ENCODE measurements at places on chromosomes 3 and 15.
A peak's percentile ranks its signal among the peaks of the same experiment; 100 is the strongest.

GRCh38 chr3:46116996-46117395, 89.7 kb upstream of the XCR1 start:
- no peak for DNase-seq

GRCh38 chr3:119035014-119035346, 334 bp upstream of the IGSF11 start:
- DNase-seq, result no peak

GRCh38 chr3:126468028-126468891, 7.4 kb downstream of the ZXDC start:
- no peak for DNase-seq

DNA sequence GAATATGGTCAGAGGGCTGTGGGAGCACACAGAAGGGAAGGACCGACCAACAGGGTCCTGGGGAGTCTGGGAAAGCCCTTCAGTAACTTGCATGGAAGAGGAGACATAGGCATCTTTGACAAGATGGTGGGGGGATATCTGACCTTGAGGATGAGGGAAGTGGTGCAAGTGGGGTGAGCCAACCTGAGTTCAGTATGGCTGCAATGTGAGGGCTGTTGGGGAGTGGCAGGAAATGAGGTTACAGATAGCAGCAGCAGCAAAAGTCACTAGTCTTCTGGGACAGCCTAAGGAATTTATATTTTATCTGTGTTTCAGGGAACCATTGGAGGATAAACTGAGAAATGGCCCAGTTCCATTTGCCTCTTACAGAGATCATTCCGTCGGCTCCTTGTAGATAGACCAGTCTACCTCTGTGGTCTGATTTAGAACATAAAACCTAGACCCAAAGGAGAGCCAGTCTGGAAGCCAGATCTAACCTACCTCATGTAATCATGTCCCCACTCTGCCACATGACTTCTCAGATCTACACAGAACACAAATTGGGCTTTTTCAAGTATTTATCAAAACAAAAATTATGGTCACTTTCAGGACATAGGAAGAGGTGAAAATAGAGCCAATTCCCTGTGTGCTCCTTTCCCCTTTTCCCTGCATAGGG, 75.6 kb downstream of the ST6GAL1 start:
- DNase-seq, result no peak

DNA sequence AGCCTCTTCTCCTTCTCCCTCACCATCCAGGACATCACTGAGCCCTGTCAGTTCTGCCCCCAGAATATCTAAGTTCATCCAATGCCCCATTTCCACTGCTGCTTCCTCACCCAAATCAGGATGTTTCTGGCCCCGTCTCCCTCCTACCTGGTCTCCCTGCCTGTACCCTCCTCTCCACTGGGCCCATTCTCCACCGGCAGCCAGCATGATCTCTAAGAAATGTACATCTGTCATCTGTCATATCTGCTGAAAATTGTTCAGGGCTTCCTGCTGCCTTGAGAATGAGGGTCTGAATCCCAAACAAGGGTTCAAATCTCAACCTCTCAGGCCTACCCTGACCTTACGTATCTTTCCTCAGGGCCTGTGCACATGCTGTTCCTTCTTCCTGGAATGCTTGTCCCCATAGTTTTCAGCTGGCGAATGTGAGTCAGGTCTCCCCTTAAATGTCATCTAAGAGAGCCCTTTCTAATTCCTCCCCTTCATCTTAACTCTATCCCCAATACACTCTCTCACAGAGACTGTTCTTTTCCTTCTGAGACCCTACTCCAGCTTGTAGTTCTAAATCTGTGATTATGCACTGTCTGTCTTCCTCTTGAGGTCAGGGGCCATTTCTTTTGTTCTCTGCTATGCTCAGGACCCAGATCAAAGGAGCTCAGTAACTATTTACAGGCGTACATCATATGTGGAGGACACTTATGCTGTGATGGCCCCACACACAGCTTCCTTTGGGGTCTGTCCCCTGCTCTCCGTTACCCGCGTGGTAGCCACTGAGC, 40.8 kb downstream of the SMAD3 start:
- DNase-seq, result no peak

- DNase-seq, result no peak
Observed at GRCh38 chr15:93063262-93063671, 25.7 kb downstream of the RGMA start.

- peak; percentile 2 for DNase-seq
Observed at GRCh38 chr3:158347966-158348365, 223.0 kb upstream of the MLF1 start.

DNA sequence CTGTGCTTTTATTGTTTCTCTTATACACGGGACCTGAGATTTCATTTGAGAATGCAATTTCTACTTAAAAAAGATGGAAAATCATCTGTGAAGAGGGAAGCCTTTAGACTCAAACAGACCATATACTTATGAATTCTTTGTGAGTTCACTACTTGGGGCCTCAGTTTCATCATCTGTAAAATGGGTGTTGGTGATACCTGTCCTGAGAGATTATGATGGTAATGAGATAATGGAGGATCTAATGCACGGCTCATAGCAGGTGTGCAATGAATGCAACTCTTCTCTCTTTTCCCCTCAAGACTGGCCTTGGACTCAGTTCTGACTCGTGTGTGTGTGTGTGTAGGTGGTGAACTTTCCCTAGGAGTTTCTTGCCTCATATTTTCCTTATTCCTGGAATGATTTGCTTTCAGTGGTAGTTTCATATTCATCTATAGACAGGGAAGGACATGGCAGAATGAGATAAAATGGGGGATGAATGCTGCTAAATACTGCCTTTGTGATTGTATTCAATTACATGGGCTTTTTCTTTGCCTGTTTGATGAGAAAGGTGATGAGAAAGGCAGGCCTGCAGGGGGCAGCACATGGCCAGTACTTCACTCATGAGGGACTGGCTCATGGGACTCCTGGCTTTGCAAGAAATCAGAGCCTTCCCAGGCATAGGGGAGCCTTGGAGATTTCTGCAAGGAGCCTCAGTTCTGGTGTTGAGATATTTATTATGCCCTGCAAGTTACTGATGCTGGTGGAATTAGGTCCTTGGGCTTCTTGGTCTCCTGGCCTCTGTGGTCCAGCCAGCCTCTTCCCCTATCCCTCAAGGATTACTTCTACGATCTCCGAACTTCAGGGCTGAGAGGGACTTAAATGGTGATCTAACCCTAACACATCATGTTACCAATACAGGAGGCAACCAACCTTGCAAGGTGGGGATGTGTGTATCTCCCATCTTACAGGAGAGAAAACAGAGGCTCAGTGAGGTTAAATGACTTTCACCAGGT, 70.7 kb downstream of the RPLP1 start:
- peak; percentile 55 for DNase-seq

GRCh38 chr15:42499858-42500609, 4.6 kb downstream of the SNAP23 start:
- peak; percentile 9 for DNase-seq

GRCh38 chr3:99176169-99176964, 274.9 kb upstream of the DCBLD2 start:
- peak; percentile 17 for DNase-seq

DNA sequence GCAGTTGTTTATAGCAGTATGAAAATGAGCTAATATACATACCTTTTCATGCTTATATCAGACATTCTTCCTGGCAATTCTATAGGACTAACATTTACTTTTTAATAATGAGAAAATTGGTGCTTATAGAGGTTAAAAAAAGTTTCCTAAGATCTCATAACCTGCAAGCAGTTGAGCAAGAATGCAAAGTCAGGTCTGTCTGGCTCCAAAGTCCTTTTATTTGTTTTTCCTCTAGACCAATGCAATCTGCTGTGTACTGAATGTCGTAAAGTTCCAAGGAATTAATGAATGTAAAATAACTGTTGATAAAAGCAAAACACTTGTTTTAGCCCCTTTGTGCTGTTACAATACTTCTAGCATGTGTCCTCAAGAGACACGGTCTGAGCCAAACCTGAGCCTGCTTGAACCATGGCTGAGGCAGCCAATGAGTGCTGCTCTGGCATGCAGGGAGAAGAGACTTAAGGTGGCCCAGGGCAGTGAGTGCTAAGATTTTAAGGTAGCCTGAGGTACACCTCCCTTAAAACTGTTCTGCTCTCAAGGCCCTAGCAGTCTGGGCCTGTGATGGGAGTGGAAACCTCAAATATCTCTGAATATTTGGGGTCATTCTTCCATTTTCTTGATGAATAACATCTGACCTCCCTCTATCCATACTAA, 555.1 kb upstream of the NAALADL2 start:
- DNase-seq, result no peak

- no peak for DNase-seq
Observed at GRCh38 chr3:177174607-177175170, 22.6 kb downstream of the TBL1XR1 start.

- DNase-seq, result no peak
Observed at GRCh38 chr15:30063835-30064546, 18.8 kb upstream of the GOLGA8J start.

GRCh38 chr3:53994986-53995603, 103.4 kb upstream of the SELENOK start:
- no peak for DNase-seq

DNA sequence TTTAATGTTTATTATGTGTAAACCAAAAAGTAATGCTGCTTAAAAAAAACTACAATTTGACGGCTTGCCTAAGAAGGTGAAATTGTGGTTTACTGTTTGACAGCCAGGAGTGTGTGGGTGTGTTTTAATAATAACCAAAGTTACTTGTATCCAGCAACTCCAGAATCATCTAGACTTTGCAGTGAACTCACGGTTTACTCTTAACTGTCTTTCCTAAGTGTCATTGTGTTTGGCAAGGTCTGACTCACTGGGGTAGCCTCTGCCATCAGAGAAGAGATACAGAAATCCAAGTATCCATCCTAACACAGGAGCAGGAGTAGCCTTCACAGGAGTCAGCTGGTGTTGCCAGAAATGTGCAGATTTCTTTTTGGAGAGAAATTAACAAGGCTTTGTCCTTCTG, 151.1 kb downstream of the CTNNB1 start:
- DNase-seq, result peak; percentile 55

DNA sequence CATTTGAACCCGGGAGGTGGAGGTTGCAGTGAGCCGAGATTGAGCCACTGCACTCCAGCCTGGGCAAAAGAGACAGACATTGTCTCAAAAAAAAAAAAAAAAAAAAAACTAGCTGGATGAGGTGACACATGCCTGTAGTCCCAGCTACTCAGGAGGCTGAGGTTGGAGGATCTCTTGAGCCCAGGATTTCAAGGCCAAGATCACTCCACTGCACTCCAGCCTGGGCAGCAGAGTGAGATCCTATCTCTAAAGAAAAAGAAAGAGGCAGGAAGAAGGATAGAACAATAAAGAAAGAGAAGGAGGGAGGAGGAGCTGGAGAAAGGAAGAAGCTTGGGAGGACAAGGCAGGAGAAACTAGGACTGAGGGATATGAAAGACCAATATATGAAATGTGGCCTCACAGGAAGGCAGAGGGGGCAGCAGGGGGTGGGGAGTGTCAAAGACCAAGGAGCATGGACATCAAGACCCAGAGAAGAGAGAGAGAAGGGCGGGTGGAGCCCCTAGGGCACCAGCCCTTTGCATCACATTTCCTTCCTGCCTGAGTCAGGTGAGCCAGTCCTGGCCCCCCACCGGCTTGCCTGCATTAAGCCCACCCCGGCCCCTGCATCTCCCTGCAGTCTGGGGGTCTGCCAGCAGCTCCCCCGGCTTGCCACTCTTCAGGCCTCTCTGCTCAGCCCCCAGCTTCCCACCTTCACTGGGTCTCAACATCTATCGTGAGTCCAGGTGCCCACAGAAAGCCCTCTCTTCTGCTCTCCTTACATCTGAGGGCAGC, 11.5 kb downstream of the IGDCC3 start:
- DNase-seq, result no peak

GRCh38 chr15:62823561-62823960, 219.0 kb upstream of the TPM1 start:
- no peak for DNase-seq

GRCh38 chr3:75906555-75907112, 121.3 kb upstream of the ZNF717 start:
- peak; percentile 84 for DNase-seq

DNA sequence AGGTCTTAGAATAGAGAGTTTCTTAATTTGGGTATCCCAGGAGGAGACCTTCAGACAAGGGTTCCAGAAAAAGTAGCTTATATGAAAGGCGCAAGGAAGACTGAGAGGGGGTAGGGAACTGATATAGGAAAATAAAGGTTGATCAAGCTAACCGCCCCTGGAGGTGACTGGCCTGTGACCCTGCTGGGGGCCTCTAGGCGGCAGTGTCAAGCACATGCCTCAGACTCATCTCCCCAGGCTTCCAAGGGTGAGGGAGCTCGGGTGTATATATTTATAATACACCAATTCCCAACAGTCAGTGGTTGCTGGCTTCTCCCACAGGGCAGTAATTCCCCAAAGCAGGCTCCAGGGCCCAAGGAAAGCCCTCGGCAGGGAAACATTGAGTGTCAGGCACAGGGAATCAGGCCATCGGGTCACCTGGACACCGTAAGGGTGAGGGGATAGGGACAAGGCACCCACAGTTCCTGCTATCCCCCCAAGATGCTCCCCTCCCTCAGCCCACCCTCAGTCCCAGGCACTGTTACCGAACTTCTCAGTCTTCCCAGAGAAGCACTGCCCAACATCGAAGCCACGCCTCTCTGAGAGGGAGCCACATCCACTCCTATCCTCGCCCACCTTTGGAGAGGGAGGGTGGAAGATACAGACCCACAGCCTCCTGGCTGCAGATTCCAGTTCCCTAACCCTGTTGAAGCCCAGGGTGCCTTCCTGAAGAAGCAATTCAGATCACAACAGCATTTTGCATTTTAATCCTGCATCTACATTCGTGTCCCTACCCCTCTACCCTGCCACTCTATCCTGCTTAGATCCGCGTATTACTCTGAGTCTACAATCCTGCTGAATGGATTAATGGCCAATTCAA, 19.5 kb upstream of the CAV3 start:
- DNase-seq, result no peak

DNA sequence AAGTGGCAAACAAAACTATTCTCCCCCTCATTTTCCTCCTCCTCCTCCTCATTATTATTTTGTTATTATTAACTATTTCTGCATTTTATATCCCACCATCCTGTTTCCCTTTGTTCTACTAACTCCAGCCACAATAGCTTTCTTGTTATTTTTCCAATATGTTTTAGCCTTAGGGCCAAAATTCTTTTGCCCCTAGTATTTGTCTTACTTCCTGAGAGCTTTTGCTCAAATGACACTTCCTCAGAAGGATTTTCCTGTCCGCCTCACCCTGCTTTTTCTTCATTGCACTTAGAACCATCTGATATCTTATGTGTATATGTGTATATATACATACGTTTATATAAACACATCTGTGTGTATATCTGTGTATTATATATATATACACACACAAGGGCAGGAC, 32.7 kb upstream of the NUDT16 start:
- DNase-seq, result no peak

- no peak for DNase-seq
Observed at GRCh38 chr15:90294601-90295269, 29.3 kb downstream of the NGRN start.

GRCh38 chr3:147246906-147247305, 159.4 kb downstream of the ZIC4 start:
- DNase-seq, result no peak
